Posterior vena cava (tissue), 2 donors: ENCODE measurements at places on chromosomes 1 and 21. TPM values are rescaled to one million over a fixed set of nuclear protein-coding genes. Genes with fewer than 3 reads are reported as not detected.

The FLAD1 gene
- total RNA-seq = 18.3 TPM

DNA sequence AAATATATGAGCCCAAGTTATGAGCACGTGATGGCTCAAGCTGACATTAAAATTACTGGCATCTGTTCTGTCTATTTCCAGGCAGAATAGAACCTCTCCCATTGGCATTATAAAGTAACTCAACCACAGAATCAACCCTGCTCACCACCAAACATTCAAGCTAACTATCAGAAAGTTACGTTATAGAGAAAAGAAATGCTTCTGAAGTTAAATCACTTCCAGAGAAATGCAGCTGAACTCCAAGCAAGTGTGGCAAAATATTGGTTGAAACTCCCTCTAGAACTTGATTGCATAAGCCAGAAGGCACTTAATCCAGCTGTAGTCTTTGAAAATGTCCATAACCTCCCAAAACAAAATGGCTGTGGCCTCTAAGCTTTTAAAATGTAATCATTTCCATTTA lies 36.2 kb upstream of the UBE2U start:
- DNase-seq = no peak

DNA sequence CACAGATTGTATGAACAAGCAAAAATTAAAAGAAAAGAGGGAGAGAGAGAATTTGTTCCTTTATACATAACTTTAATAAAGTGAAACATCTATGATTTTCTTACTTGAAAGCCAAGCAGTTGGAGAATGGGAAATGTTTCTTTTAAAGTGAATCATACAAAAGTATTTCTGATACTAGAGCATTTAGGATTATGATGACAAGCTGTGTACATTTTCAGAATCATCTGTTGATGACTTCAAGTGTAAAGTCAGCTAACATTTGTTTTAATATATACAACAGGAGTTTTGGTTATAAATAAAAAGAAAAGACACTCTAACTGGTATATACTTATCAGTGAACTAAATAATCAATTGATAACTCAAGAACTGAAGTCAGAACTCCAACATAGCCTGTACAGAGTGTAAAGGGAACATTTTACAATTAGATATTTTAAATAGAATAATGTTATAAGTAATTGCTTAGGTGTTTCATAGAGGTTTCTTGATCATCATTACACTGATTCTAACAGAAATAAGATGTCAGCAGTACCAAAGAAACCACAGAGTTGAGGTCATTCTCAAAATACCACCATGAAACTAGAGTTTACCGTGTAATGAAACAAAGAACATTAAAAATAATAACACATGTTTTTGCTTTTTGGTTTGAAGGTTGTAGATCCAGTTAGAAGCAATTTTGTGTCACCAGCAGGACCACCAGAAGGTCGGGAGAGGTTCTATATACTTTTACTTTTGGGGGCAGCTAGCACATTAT lies 103.4 kb downstream of the COL24A1 start:
- no peak for DNase-seq

GRCh38 chr1:179329862-179330261 lies 35.9 kb upstream of the AXDND1 start:
- DNase-seq = no peak

GRCh38 chr1:36088265-36088576 lies 471 bp upstream of the ADPRS start:
- no peak for DNase-seq

DNA sequence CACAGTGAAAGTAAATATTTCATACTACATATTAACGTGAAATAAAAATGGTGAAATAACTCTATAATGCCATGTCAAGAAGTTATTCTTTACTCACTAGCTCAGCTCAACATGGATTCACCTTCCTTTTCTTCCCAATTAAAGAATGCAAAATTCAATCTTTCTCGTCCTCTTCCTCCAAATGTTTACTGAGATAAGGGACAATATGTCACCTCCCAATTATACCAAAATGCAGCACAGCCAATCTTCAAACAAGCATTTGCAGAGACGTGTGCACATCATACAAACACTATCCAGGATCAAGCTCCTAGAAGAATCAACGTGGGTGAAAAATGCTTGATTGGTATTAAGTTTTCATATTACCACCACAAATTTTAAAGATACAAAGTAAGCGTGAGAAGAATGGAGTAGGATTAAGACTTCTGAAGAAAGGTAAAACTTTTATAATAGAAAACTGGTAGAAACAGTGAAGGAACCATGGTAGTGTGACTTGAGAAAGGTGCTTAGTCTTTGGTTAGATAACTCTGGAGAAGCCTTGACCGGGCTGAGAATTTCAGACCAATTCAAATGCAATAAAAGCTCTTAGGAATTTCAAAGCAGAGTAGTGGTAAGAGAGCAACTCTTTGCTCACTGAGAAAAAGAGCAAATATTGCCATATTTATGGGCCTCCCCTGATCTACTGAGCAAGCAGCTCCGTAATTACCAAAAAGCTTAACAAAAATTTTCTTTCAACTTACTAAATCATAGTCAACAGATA lies 7.2 kb downstream of the PTP4A2 start:
- DNase-seq = no peak
